Activated T-cell treated with anti-CD3 and anti-CD28 coated beads for 48 hours (primary cell): ENCODE measurements at places on chromosomes 3 and 15.

- no peak for DNase-seq
Measured at GRCh38 chr3:43521941-43522340, 99.9 kb downstream of the ANO10 start.

- no peak for DNase-seq
Measured at GRCh38 chr15:98570119-98570518, 78.2 kb upstream of the IGF1R start.

- DNase-seq = no peak
Measured at GRCh38 chr3:94935738-94936580, 873.1 kb downstream of the NSUN3 start.

- DNase-seq = no peak
Measured at GRCh38 chr3:190491533-190492054, 22.3 kb upstream of the IL1RAP start.

DNA sequence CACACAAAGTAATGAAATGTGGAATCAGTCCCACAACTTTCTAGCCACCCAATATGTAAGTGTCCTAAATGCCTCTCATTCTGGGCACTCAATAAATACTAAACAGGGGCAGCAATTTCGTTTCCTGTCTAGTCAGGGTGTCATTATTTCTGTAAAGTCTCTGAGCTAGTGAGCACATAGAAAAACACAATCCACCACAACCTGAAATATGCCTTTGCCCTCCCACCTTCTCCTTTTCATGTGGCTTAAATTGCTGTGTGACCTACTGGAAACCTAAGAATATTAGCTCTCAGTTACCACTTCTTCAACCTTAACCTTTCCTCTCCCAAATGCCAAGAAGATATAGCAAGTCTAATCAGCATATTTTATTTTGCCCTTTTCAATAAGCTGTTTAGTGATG, 456.3 kb upstream of the KCNMB2 start:
- no peak for DNase-seq

DNA sequence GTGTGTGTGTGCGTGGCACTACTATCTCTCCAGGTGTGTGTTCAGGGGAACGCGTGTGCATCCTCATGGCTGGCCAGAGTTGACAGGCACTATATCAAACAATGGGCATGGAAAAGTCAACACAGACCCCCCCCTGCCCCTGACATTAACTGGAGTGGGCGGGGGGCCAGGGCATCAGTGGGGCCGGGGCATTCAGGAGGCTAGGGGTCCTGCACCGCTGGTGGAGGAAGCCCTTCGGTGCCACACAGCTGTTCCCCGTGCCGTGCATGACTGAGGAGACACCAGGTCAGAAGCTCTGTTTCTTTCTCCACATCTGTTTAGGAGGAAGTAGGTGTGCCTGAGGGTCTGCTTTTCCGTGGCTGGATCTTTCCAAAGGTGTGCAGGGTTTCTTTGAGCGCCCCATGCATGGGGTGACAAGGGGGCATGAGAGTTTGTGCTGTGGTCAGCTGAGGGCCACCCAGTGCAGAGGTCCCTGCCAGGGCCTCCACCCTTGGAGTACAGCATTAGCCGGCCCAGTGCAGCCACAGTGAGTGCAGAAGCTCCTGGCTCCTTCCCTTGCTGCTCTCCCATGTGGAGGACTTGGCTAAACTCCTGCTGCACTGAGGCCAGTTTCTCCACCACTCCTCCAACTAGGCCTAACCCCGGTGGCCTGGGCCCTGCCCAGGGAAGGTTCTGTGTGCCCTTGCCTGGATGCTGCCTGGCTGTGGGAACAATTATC, 7.5 kb downstream of the C3orf22 start:
- DNase-seq = no peak

- DNase-seq = peak; percentile 2
Measured at GRCh38 chr15:38254051-38254883, 1.6 kb downstream of the SPRED1 start.

GRCh38 chr15:66677336-66677735, 24.7 kb upstream of the SMAD6 start:
- DNase-seq = no peak
